ENCODE measurements at places on chromosomes 3 and 15.
A peak's percentile ranks its signal among the peaks of the same experiment; 100 is the strongest.

- no peak for DNase-seq
Observed at GRCh38 chr3:44478055-44478468, 592 bp upstream of the ZNF445 start.

DNA sequence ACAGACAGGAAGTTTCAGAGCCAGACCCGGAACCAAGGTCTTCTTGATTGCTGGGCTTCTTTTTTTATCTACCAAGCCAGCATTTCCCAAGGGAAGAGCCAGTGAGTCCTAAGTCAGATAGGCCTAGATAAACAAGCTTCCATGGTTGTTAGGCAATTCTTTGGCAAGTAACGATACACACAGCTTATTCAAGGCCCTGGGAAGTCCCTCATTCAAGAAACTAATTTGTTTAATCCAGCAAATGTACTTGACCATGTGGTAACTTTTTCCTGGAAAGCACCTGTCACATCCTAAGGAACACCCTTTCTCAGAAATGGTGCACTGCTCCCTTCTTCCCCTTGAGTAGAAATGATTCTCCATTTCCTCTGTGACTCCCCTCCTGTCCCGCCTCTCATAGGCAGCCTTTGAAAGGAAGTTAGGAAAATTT lies 209.9 kb downstream of the ITPR1 start:
- DNase-seq, result no peak

DNA sequence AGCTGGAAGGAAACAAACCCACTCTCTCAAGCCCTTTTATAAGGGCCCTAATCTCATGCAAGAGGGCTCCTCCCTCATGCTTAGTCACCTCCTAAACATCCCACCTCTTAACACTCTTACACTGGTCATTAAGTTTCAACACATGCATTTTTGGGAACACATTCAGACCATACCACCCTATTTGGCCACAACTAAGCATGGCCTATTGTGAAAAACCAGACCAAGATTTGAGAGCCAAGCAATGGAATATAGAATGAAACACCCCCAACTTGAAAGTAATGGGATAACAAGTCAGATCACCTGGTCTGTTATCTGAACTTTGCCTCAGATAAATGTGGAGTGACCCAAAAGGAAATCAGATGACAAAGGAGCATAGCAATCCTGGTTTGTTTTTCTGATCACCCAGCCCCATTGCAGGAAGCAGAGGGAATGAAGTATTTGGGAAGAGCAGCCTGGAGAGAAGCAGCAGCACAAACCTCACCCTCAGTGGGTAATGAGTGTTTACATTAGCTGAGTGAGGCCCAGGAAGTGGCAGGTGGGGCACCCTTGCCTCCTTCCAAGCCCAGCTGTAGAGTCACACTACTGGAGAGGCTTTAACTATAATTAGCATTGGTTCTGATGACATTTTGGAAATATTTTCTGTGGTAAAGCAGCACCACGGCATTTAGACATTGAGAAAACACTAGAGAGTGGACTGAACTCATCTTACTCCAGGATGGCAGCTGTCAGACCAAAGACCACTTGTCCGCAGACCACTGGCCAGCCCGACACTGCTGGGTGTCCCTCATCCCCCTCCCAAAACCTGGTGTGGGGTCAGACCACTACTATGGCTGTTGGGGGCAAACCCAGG lies 48.8 kb upstream of the PRTG start:
- DNase-seq, result peak; percentile 64

DNA sequence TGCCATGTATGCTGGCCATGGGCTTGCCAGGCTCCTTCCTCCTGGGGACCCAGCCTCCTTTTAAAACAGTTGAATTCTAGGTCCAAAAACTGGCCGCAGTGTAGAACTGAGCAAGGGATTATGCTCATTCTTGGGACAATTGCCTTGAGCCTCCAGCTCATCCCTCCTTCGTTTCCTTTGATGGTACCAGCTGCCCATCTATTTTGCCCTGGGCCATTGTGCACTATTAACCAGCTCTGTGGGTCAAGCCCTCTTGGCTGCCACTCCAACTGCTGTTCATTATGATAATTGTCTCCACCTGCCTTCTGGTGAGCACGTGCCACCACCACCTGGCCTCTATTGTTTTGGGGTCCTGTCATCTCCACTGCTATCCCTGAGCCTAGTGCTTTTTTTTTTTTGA lies 75.8 kb upstream of the SYN2 start:
- no peak for DNase-seq

- no peak for DNase-seq
Observed at GRCh38 chr3:102505542-102505941, 70.7 kb downstream of the ZPLD1 start.

DNA sequence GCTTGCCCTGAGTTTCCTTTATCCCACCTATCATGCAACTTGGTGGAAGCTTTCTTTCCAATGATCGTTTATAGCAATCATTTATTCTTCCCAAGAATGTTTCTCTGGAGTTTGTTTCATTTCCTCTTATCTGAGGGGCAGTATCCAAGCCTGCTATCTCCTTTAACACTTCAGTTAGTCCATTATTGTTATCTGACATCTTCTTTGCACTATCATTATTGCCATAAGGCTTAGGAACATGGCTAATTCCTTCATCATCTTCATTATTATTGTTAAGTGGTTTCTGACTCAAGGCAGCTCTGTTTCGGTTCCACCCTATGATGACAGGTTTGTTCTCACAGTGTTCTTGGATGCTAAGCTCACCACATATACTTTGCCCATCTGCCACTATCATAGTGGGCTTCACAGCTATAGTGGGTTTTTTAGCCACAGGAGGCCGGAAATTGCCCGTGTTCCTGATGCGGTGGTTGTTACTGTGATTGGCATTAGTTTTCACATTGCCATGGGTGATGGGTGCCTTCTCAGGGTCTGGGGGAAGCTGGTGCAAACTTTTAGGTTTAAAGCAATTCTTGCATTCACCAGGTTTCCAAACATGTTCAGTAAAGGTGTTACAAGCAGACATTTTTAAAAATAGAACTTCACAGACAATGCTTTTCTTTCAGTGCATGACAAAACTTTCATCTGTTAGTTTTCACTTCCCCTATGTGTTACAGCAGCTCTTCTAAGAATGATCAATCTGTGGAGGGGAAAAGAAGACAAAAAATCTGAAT lies 110.6 kb upstream of the TSPAN3 start:
- no peak for DNase-seq

DNA sequence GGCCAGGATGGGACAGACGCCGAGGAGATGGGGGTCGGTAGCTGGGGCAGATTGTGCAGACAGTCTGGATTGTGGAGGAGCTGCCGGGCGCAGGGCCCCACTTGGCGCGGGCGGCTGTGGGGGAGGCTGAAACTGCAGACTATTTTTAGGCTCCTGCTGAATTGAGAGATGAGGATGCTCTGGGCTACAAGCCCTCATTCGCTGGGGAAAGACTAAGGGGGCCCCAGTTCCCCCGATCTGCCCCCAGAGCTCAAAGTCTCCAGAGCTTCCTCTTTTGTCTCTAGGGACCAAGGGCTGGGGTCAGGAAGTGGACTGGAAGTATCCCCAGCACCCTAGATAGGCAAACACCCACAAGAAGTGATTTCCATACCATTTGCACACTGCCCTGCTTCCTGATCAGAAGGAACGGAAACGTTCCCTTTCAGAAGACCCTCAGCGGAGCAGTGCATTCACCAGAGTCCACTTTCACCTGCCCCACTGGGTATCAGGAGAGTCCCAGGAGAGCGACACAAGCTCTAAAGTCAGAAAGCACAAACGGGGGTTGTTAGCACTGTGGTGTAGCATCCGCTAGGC lies 29.7 kb downstream of the SEMA7A start:
- peak; percentile 50 for DNase-seq

GRCh38 chr3:89300526-89300925 lies 193.1 kb downstream of the EPHA3 start:
- peak; percentile 41 for DNase-seq

GRCh38 chr3:62922326-62922725 lies 47.1 kb upstream of the CADPS start:
- peak; percentile 74 for DNase-seq

- no peak for DNase-seq
Observed at GRCh38 chr3:186998937-186999368, 68.6 kb downstream of the ST6GAL1 start.

DNA sequence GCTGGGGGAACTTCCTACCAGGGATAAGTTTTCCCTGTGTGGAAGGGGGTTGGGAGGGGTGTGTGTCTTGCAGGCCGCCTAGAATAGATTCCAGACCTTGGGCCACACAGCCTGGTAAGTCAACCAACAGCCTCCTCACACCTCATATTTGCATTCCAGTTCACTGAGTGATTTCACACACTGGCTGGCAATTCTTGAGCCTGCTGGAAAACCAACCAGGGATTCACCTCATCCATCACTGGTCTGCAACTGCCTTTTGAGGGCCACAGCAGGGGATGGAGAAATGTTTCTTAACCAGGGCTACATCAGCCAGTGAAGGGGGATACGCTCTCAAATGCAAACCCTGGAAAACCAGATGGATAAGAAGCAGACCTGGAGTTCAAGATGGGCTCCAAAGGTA lies 2.0 kb downstream of the FSTL1 start:
- DNase-seq, result peak; percentile 98

DNA sequence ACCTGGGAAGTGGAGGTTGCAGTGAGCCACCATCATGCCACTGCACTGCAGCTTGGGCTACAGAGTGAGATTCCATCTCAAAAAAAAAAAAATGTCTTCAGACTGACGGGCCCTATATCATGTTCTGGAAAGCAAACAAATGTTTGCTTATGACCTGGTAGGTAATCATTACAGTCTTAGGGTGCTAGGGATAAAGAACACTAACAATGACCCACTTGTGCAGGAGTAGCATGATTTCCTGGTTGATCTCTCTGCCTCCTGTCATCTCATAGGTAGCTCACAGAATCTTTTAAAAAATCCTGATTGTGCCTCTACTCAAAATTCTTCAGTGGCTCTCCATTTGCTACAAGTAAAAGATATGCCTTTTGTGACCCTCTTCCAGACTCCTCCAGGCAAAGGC lies 74.5 kb upstream of the TSPAN3 start:
- no peak for DNase-seq

DNA sequence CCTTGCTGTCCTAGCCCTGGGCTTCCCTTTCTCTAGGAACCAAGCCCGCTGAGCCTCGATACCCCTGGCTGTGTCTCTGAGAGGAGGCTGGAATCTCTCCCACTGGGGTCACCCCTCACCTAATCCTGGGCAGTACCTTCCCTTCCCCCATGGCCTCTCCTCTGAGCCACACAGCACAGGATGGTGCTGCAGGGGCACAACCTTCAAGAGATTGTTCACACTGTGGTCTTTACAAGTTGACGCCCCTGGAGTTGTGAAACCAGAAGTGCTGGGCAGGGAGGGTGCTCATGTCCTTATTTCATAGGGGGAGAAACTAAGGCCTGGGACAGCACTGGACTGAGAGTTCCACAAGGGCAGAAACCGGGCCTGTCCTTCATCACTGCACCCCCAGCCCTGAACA lies 70.9 kb upstream of the TMEM115 start:
- DNase-seq, result no peak

DNA sequence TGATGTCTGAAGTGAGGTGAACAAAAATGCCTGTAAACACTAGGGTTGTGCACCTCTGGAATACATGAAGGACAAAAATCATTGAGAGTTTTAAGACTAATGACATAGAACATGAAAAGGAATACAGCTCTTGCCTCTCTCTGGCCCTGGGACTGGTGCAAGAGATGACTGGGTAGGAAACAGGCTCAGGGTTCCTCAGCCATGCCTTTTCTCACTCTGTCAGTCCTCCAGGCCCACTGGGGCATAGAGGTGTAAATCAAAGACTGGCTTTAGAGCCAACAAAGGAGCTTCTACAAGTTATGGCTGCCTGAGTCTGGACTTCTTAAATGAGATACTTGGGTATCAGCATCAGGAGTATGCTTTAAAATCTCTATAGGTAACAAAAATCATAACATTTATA lies 554.7 kb upstream of the KCNMB2 start:
- no peak for DNase-seq

GRCh38 chr3:103349760-103350159 lies 914.9 kb downstream of the ZPLD1 start:
- DNase-seq, result no peak

DNA sequence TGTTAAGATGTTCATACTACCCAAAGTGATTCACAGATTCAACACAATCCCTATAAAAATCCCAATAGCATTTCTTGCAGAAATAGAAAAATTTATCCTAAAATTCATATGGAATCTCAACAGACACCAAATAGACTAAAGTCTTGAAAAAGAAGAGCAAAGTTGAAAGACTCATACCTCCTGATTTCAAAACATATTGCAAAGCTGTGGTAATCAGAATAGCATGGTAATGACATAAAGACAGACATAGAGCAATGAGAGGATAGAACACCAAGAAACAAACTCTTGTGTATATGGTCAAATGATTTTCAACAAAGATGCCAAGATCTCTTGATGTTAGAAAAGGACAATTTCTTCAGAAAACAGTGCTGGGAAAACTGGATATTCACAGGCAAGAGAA lies 8.3 kb downstream of the GLB1 start:
- DNase-seq, result no peak

- peak; percentile 8 for DNase-seq
Observed at GRCh38 chr15:26038693-26039092, 175.6 kb upstream of the ATP10A start.

GRCh38 chr3:47301456-47301855 lies 18.7 kb downstream of the KLHL18 start:
- no peak for DNase-seq

- DNase-seq, result no peak
Observed at GRCh38 chr3:31091748-31092147, 197.3 kb upstream of the GADL1 start.

DNA sequence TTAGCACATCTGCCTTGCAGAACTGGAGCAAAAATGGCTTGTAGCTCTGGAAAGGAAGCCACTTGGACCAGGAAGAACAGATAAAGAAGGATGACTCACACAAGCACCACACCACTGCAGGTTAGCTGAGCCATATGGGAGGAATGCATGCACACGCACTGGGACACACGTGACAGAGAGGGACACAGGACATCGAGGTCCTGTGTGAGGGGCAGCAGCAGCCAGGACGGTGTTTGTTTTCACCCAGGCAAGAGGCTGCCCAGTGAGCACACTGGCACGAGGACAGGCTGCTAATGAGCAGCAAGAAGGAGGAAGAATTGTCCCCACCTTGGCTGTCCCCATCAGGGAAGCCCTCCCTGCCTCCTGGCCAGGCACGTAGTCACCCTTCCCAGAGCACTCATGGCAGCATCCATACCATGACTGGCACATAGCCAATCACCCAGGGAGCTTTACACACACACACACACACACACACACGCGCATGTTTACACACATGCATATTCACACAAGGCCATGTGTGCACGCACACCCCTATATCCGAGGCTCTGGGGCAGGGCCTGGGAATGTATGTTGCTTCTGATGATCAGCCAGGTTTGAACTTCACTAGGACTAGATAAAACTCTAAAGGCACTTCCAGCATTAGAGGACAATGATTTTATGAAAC lies 24.0 kb upstream of the SPTBN5 start:
- DNase-seq, result peak; percentile 64

- DNase-seq, result no peak
Observed at GRCh38 chr3:183555541-183556081, at the start of gene KLHL6. Gene KLHL6 (minus strand): TSS chr3:183555706. CDS start chr3:183555653, 53 bp downstream.

- no peak for DNase-seq
Observed at GRCh38 chr15:74337146-74337545, 30.3 kb downstream of the CYP11A1 start.

All from fibroblast of upper back skin (primary cell).